ENCODE measurements at places on chromosomes 4 and X.

- DNase-seq: no peak
Observed at GRCh38 chrX:109704563-109704962, 28.5 kb downstream of the ACSL4 start.

GRCh38 chr4:17094876-17095210 lies 196.4 kb upstream of the LDB2 start:
- DNase-seq: no peak

GRCh38 chr4:180285796-180286195 lies 1957.4 kb upstream of the TENM3 start:
- DNase-seq: no peak

DNA sequence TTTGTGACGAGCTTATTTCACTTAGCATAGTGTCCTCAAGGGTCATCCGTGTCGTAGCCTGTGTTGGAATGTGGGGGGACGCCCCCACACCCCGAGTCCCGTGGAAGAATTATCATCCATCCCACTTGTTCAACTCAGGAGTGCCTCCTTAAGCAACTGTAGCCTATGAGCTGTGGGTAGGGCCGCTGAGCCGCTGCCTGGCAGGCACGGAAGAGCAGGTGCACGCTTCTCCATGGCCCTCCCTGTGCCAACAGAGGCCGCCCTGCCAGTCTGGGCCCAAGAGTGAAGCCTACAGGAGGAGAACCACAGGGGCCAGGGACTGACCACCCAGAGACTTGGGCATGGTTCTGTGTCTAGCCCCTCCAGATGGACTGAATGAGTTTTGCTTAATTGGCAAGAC lies 2.3 kb upstream of the RGS12 start:
- no peak for DNase-seq

- no peak for DNase-seq
Observed at GRCh38 chrX:39502486-39502885, 595.3 kb downstream of the BCOR start.

DNA sequence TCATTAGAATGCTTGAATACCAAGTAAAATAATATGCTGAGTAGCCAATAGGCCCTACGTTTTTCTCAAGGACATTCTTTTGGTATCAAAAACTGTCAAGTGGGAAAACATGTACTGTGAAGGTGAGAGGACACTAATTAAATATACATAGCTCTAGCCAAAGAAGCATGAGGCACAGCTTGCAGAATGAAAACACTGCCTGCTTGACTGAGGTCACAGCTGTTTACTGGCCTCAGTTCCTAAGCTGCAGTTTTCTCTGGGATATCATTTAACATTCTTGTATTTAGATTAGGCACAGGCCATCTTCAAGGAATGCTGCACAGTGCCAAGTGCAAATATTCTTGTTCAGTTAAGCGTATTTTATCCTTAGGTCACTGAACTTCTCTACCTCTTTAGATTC lies 78.6 kb downstream of the NAP1L3 start:
- no peak for DNase-seq

DNA sequence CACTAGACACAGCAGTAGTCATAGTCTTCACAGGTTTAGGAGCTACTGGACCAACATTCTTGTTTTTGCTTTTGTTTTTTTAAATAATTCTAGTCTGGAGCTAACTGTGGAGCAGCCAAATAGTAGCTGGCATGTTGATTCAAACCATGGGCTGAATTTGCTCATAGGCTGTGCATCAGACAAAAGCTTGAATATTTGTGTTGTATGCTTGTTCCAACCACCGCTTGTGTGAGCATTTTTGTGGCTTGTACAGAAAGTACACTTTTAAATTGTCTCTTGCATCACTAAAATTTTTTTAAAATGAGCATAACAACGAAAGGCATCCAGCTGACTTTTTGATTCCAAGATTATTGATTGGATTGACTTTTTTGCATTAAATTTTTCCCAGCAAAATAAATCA lies 39.6 kb downstream of the CCNI start:
- no peak for DNase-seq

DNA sequence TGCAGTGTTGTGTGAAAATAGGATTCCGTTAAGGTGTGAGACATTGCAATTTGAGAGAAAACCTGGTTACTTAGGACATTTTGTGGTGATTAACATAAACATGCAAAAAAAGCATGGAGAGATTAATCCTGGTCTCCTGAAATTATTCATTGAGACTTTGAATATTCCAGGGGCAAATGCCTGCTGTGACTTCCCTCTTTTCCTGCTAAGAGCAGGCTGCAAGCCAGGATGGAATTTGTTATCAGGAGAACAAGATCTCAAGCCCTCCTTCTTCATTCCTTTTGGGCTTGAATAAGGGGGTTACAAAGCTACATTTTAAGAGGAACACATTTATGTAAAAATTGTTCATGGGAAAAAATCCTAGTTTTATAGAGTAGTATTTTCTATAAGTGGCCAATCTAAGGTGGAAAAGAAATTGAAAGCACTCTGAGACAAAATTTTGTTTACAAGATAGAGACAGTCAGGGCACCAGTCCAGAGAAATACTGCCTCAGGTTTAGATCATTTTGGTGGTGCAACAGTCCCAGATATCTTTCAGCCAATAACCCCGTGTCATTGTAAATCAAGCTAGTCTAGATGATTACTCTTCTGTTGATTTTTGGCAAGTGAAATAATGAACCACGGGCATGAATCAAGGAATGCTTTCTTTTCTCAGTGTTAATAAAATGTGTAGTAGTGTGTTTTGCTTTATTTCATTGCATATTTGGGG lies 1528.3 kb upstream of the AGA start:
- DNase-seq: no peak

GRCh38 chr4:176874721-176875445 lies 82.2 kb upstream of the VEGFC start:
- no peak for DNase-seq

- no peak for DNase-seq
Observed at GRCh38 chr4:4408576-4409335, 21.9 kb downstream of the NSG1 start.

DNA sequence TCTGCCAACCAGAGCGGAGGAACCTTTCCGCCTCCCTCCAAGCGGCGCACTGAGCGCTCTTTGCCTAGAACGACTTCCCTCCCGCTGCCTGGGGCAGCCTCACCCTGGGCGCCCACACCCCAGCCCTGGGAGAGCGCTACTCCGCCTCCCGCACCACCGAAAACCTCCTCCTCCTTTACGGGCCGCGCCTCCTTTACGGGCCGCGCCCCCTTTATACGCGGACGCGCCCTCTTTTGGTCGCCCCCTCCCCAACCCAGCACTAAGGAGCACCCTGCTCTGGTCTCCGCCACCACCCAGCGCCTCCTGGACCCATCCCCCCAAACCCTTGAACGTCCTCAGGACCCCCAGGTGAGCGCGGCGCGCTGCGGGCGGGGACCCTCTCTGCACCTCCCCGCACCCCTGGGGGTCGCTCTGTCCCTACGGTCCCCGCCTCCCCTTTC lies 586 bp upstream of the NSG1 start:
- no peak for DNase-seq

GRCh38 chr4:119260528-119260927 lies 48.0 kb downstream of the USP53 start:
- no peak for DNase-seq

GRCh38 chrX:20421275-20421674 lies 154.6 kb upstream of the RPS6KA3 start:
- DNase-seq: no peak

- DNase-seq: no peak
Observed at GRCh38 chr4:111391829-111392228, 753.4 kb upstream of the FAM241A start.

DNA sequence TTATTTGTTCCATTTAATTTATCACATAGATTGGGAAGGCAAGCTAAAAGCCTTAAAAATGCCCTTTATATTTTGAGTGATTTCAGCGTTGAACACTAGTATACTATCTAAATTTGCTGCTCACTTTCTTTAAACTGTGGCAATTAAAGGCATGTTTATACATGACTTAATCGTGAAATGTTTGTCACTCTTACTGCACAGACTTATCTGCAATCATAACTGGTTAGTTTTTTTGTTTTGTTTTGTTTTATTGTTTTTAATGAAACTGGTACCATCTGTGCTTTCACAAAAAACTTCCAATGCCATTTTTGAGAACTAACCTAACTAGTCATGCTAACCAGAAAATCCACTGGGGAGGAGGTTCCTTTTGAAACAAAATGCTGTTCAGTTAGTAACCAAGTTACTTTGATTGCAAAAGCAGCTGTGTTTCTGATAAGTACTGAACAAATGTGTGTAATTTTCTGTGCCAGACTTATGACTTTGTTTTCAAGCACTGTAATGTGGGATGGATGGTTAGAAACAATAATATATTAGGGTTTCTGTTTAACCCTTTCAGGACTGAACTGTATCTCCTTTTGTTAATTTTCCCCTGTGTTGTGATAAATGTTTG lies 56.1 kb downstream of the CCKAR start:
- no peak for DNase-seq

DNA sequence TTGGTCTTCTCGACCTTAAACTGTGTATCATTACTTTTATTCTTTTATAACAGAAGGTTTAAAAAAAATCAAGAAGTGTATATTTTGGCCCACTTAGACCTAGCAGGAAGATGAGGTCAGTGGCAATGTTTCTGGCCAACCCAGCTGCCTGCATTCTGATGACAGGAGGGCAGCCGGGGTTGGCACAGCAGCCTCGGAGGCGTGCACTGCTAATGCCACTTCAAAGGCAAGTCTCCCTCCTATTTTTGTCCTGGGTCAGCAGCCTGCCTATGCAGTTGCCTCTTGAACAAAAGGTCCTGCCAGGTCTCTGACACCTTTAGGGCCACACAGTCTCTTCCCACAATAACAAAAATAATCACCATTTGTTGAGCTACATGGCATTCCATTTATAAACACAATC lies 89.4 kb upstream of the MYOZ2 start:
- DNase-seq: no peak

DNA sequence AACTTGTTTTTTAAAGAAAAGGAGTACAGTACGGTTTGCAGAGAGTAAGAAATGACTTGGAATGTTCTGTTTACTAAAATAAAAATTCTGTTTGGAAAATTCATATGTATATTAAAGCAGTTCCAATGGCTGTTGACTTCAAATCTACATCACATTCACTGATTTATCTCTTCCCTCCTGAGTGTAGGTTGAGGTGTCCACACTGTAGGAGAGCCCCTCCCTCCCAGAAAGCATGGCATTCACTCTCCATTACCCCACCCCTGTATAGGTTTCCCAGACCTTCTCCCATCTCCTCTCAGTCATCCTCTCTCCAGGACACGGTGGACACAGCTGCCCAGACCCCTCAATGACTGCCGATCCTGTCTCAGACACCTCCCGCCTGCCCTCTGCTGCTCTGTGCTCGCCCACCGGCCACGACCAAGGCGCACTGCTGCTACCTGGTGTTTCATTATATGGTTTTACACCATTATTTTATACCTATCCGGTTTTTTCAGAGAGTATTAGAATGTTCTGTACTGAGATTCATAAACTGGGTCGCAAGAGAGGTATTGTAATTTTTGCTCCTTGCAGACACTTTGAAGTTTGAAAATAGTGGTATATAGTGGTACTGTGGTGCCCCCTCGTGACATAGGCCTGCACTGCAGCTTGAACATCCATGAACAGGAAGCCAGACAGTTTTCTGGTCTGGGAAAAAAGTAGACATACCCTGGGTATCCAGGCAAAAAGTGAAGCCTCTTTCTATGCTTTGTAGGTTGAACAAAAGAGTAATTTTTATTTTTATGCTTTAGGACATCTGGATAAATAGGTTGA lies 38.8 kb upstream of the BEX4 start:
- DNase-seq: peak; percentile 9

DNA sequence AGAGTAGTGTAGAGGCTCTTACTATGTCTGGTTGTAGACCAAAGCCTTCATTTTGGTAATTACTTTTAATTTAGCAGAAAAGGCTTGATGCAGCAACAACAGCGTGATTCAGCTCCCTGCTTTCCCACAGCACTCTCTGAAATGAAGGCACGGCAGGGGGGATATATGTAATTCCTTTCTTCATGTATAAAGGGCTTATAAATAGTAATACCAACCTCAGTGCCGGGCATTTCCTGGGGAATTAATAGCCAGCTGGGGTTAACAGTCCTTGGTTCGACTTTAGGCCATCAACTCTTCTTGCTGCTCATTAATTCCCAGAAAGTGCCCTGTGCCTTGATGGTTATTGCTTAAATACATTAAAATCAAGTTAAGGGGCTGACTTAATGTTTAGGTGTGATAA lies 669.0 kb downstream of the ZNF674 start:
- DNase-seq: no peak

All from activated CD8-positive, alpha-beta memory T cell treated with anti-CD3 and anti-CD28 coated beads for 1 hour (primary cell).